A549 treated with Mapracorat at 1 μM for 4 hours (cell line): ENCODE measurements at places on chromosomes 7 and 10. TPM values are rescaled to one million over a fixed set of nuclear protein-coding genes. Genes with fewer than 3 reads are reported as not detected.

Gene TMEM176B
- 0.15 to 0.23 TPM (median 0.19 TPM) in 3 of 5 replicates, not detected in the others for total RNA-seq

Gene DIP2C
- total RNA-seq: 9.7 to 14.3 TPM (median 12.6 TPM) in 5 replicates

Gene ETV1
- 1.9 to 3.0 TPM (median 2.7 TPM) in 5 replicates for total RNA-seq

Gene FKBP6
- not detected in 5 replicates for total RNA-seq

Gene ANKRD61
- total RNA-seq: 0.28 to 1.2 TPM (median 0.51 TPM) in 5 replicates

Gene IGFBP3
- 123 to 199 TPM (median 170 TPM) in 5 replicates for total RNA-seq

Gene FAM25C
- 1.2 to 1.7 TPM in 2 of 5 replicates, not detected in the others for total RNA-seq
